ENCODE measurements at places on chromosomes 3 and 15.

DNA sequence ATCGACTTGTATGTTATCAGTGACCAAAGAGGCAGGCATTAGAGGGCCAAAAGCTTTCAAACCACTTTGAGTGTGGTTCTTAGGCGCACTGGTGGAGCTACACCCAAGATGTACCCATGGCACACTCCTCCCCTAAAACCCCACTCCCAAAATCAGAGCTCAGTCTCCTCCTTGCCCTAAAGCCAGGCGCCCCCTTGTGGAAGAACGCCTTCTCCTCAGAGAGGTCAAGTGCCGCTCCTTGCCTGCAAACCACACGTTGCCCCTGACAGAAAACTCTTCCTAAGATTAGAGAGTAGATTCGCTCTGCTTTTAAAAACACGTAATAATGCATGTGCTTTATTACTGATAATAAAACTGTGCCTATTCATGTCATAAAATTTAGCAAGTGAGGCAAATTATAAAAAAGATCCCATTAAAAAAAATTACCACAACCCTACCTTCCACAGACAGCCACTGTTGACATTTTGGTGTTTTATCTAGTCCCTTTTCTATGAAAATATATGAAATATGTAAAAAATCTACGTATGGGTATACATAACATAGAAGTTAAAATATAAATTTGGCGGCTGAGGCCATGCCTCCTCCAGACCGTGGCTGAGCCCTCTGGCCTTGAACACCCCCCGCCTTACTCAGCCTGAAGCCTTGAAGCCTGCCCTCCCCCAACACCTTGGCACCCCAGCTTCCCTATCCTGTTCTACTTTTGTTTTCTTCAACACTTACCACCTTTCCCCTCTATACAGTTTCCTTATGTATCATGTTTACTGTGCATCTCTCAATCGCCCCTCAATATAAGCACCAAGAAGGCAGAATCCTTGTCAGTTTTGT, 33.5 kb downstream of the BCL2L10 start:
- no peak overlapping the region for H3K4me3 ChIP-seq
- no peaks in the 10 kb centered on the region for H3K27me3 ChIP-seq
- H3K27ac ChIP-seq, result peak overlapping the region; percentile 8
- peak; percentile 89 for DNase-seq
- H3K36me3 ChIP-seq, result no peaks in the 10 kb centered on the region
- H3K4me1 ChIP-seq, result peaks cover 43% of the 10 kb centered on the region

DNA sequence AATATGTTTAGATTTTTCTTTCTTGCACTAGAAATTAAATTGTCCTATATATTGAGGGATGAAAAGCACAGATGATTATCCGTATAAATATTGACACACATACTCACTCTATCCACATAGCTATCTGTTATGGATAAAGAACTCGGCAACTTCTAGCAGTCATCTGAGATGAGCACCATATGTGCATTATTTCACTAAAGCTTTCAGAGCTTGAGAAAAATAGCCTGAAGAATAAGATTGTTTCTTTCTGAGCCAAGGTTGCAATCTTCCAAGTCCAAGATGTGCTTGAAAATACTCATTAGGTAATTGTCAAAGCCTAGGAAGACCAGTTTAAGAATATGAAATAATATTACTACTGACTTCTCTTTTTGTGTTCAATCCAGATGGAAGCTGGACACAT, 40.5 kb downstream of the COL8A1 start:
- no peaks in the 10 kb centered on the region for H3K27me3 ChIP-seq
- no peaks in the 10 kb centered on the region for H3K4me1 ChIP-seq
- H3K36me3 ChIP-seq, result no peaks in the 10 kb centered on the region
- no peak overlapping the region for H3K27ac ChIP-seq
- H3K4me3 ChIP-seq, result no peak overlapping the region
- DNase-seq, result no peak

GRCh38 chr3:140165781-140166180, 230.8 kb downstream of the CLSTN2 start:
- no peaks in the 10 kb centered on the region for H3K4me1 ChIP-seq
- H3K36me3 ChIP-seq, result no peaks in the 10 kb centered on the region
- no peak for DNase-seq
- peaks cover 20% of the 10 kb centered on the region for H3K27me3 ChIP-seq

DNA sequence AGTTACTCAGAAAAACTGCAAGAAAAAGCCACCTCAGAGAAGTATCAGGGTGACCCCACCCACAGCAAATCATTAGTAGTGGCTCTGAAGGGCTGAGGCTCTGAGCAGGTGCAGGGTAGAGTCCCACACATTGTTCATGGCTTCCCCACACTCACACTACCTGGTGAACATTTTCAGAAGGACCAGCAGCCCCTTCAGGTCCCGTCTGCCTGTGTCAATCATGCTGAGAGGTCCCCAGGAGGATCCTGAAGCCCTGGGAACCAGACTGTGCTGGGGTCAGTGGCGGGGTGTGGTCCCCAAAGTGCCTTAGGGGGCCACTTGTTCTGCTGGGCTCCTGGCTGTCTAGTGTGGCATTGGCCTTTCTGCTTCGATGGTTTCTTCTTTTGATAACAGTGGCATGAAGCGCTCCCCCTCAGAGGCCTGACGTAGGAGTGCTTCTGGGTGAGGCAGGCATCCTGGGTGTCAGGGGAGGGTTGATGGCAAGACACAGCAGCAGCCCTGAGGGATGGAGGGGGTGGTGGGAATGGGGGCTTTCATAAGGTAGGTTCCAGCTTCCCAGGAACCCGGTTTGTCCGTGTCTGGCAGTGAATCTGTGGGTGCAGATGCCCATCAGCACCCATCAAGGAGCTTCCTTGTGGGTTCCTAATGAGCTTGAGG, 19.0 kb upstream of the FANCD2 start:
- no peak for DNase-seq
- H3K4me1 ChIP-seq, result peaks cover 28% of the 10 kb centered on the region
- H3K36me3 ChIP-seq, result peaks cover 12% of the 10 kb centered on the region
- no peak overlapping the region for H3K27ac ChIP-seq
- H3K27me3 ChIP-seq, result peaks cover 15% of the 10 kb centered on the region

- no peak overlapping the region for H3K4me3 ChIP-seq
- H3K36me3 ChIP-seq, result peaks cover 67% of the 10 kb centered on the region
- H3K27me3 ChIP-seq, result no peaks in the 10 kb centered on the region
- no peak for DNase-seq
These were observed 53.4 kb downstream of the GSK3B start for GRCh38 chr3:120040813-120041377.

DNA sequence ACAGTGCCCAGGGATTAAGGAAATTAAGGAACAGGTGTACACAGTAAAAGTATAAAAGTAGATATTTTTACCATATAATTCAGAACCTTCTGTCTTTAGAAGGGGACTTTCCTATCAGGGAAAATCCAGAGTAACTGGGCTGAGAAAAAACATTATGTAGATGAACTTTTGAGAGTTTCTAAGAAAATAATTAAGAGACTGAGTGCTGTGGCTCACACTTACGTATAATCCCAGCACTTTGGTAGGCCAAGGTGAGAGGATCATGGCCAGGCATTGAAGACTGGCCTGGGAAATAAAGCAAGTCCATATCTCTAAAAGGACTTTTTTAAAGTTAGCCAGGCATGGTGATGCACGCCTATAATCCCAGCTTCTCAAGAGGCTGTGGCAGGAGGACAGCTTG, 1021.8 kb downstream of the FHIT start:
- no peak overlapping the region for H3K4me3 ChIP-seq
- no peak for DNase-seq
- H3K27ac ChIP-seq, result no peak overlapping the region
- peaks cover 10% of the 10 kb centered on the region for H3K36me3 ChIP-seq
- no peaks in the 10 kb centered on the region for H3K27me3 ChIP-seq

GRCh38 chr3:39387411-39387975, 4.3 kb downstream of the SLC25A38 start:
- no peak overlapping the region for H3K4me3 ChIP-seq
- peaks cover 59% of the 10 kb centered on the region for H3K4me1 ChIP-seq
- no peak for DNase-seq
